ENCODE measurements at places on chromosomes 6 and 20.

GRCh38 chr6:147651249-147652063, 143.0 kb downstream of the SAMD5 start:
- DNase-seq: no peak

DNA sequence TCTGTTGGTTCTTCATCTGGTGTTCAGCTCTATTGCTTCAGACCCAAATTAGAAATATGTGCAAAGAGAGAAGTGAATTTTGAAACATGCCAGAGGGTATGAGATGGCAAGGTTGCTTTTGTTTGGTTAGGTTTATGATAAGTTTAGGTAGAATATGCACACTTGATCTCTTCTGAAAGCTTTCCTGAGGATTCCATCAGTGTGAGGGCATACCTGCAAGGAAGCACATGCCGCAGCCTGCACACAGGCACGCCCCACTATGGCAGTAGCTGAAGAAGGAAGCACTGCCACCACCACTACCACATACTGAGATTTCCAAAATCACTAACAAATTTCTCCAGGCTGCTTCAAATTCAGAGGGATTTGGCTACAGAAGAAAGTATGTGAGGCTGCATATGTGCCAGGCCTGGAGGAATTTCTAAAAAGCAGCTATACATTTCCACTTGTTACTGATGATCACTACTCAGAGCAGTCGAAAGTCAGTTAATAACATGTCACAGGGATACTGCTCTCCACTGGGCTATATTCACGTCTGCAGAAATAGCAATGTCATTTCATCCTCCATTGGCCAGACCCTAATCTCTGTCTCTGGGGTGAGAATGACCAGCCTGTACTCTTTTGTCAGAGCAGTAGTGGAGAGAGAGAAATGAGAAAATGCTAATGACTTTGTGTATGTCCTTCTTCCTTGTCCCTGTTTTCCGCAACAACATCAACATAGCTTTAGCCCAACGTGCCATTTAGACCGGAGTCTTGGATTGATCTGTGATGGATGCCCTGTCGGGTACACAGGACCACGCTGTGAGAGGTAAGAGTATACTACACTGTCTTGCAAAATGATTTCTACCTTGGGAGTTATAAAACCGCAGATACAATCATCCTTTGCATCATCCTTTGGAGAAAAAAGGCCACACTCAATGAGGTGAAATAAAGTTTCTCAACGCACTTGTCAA, 396.7 kb downstream of the LAMA2 start:
- DNase-seq: no peak

- DNase-seq: no peak
Measured at GRCh38 chr20:61833807-61834610, 231.7 kb downstream of the TAF4 start.

GRCh38 chr6:50007819-50008218, 14.0 kb downstream of the DEFB110 start:
- DNase-seq: no peak

DNA sequence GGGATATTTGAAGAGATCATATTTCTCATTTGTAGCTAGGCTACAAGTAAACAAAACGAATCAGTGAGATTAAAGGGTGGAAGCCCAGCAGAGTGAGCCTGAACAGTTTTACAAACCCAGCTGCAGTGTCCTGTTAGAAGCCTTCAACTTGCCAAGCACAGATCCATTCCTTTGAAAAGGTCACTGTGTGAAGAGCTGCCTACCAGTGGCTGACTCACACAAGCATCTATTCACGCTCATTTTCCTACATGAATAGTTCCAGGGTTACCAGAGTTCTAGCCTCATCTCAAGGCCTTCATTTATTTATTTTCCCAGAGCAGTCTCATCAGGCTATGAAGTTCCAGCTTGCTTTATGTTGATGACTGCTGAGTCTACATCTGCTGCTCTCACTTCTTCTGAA, 25.7 kb upstream of the MLIP start:
- no peak for DNase-seq

DNA sequence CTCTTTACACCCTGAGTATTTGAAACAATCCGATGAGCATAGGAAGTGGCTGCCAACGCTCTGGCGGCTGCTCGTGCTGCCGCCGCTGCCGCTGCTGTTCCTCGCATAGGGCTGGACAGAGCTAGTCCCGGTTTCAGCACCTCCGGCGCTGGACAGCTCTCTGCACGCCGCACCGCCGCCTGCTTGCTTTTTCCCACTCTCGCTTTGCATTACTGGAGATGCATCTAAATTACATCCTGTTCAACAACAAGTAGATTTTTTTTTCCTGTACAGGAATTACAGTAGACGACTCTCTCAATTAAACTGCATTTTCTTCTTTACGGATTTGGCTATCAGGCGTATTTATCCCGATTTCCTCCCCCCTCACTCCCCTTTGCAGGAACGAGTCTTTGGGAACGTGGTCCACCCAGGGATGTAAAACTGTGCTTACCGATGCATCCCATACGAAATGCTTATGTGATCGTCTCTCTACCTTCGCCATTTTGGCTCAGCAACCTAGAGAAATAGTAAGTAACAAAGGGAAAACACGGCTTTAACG, 563.8 kb downstream of the LMBRD1 start:
- peak; percentile 43 for DNase-seq

Measured in hematopoietic multipotent progenitor cell treated with erythropoietin and hydrocortisone succinate and interleukin-3 and kit ligand, for 8 days (in vitro differentiated cells).